ENCODE measurements at places on chromosomes 16 and 17. TPM values are rescaled to one million over a fixed set of nuclear protein-coding genes. Genes with fewer than 3 reads are reported as not detected.

UQCRC2 gene
- 367 TPM for total RNA-seq

DNA sequence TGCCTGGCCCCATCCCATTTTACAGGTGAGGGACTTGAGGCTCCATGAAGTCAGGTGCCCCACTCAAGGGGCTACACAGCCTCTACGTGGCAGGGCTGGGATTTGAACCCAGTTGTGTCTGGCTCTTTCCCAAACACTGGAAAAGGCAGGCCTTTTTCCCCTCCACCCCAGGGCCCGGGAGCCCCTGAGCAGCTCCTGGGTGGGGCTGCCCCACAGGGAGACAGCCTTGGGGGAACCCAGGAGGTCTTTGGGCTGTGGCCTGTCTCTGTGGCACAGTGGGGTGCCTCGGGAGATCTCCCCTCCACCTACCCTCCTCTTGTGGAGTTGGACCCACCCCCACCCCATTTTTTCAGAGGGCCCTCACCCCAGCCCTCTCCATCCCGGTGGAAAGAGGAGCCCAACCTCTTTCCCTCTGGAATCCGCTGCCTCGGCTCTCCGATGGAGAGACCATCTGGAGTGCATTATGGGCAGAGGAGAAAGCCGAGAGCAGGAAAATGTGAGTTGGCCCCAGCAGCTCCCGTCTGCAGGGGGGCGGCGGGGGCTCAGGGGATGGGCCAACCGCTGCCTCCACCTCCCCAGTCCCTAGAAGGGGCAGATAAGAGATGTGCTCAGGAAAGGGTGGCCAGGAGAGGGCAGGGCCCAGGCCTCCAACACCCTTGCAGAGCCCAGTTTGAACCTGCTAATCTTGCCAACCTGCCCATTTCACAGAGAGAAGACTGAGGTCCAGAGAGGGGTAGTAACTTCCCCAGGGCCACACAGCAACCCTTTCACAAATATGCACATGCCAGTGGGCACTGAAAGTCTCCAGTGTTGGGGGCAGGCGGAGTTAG, 15.4 kb upstream of the TMEM92 start:
- H3K27me3 ChIP-seq = peaks cover 7% of the 10 kb centered on the region
- no peak overlapping the region for H3K27ac ChIP-seq
- H3K36me3 ChIP-seq = no peaks in the 10 kb centered on the region
- no peak for DNase-seq

PTGES3L gene
- 0.21 TPM for total RNA-seq

GRCh38 chr16:24583494-24583893, 44.1 kb downstream of the RBBP6 start:
- H3K4me1 ChIP-seq = peaks cover 16% of the 10 kb centered on the region
- no peak overlapping the region for H3K4me3 ChIP-seq
- peaks cover 19% of the 10 kb centered on the region for H3K27me3 ChIP-seq
- H3K36me3 ChIP-seq = no peaks in the 10 kb centered on the region
- no peak overlapping the region for H3K27ac ChIP-seq

- no peak overlapping the region for H3K27ac ChIP-seq
- H3K27me3 ChIP-seq = peaks cover 3% of the 10 kb centered on the region
- H3K4me1 ChIP-seq = peaks cover 22% of the 10 kb centered on the region
- H3K4me3 ChIP-seq = no peak overlapping the region
These were observed 19.3 kb upstream of the KRT19 start for GRCh38 chr17:41547378-41547841.

GRCh38 chr17:43411369-43411677, 12.5 kb downstream of the ARL4D start:
- no peaks in the 10 kb centered on the region for H3K36me3 ChIP-seq
- H3K4me3 ChIP-seq = no peak overlapping the region
- H3K27ac ChIP-seq = no peak overlapping the region
- H3K27me3 ChIP-seq = peaks cover 11% of the 10 kb centered on the region

- no peak overlapping the region for H3K4me3 ChIP-seq
- peaks cover 16% of the 10 kb centered on the region for H3K36me3 ChIP-seq
- no peaks in the 10 kb centered on the region for H3K27me3 ChIP-seq
- no peak for DNase-seq
These were observed 132.6 kb downstream of the PARN start for GRCh38 chr16:14497245-14498082.

HBZ gene
- not detected for total RNA-seq

MAPT gene
- 1.7 TPM for total RNA-seq

DNA sequence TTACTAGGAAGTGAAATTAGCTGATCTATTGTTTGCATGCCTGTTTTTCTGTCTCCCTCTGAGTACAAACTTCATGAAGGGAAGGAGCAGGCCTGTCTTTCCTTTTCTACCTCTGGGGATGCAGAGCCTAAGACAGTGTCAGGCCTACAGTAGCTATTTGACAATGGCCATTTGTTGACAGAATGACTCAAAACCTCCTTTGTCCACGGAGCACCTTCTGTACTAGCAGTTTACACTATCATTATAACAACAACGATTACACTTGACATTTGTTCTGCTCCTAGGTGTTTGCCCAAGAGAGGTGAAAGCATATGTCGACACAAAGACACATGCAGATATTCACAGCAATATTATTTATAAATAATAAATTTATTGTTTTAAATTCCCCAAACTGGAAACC, 132.3 kb upstream of the IRX3 start:
- no peak overlapping the region for H3K4me3 ChIP-seq
- H3K36me3 ChIP-seq = no peaks in the 10 kb centered on the region
- no peak for DNase-seq
- H3K27ac ChIP-seq = no peak overlapping the region
- H3K4me1 ChIP-seq = no peaks in the 10 kb centered on the region

GRCh38 chr16:12145918-12146317, 169.4 kb downstream of the SNX29 start:
- H3K4me1 ChIP-seq = peaks cover 24% of the 10 kb centered on the region
- no peaks in the 10 kb centered on the region for H3K36me3 ChIP-seq
- no peak overlapping the region for H3K4me3 ChIP-seq
- no peak for DNase-seq
- H3K27me3 ChIP-seq = no peaks in the 10 kb centered on the region
- H3K27ac ChIP-seq = no peak overlapping the region

Data from activated CD4-positive, alpha-beta T cell treated with anti-CD3 and anti-CD28 coated beads for 36 hours (primary cell).